Suprapubic skin (tissue), 4 donors: ENCODE measurements at places on chromosomes 16 and 17. TPM values are rescaled to one million over a fixed set of nuclear protein-coding genes. Genes with fewer than 3 reads are reported as not detected.

DNA sequence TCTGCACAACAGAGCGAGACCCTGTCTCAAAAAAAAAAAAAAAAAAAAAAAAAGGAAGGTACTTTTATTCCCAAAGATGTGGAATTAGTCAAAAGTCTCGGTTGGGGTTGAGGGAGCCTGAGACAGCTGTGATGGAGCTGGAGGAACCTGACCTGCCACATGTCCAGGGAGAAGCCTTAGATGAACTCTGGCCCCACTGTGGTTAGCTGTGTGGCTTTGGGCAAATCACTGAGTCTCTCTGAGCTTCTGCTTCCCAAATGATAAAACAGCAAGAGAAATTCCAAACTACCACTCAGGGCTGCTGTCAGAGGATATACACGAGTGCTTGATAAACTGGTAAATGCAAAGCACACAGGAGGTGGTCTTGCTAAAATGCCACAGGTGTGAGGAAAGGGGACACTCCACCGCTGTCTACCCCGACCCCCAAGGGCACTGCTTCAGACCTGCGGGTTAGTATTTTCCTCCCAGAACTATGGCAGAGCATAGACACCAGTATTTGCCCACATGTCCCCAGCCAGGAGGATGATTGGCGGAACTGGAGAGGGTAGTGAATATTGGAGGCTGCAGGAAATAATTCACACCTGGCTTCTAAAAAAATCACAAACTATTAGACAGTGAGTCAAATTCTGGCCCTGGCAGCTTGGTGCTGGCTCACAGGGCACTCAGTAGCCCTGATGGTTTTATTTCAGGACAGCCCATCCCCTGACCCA lies 14.7 kb downstream of the DRC3 start:
- no peak for DNase-seq

GRCh38 chr17:51720439-51720838 lies 438.1 kb downstream of the CA10 start:
- DNase-seq: no peak

GRCh38 chr17:57818066-57818465 lies 31.8 kb downstream of the MRPS23 start:
- DNase-seq: no peak

- DNase-seq: no peak
These were observed 5.0 kb downstream of the NFE2L1 start for GRCh38 chr17:48052956-48053757.

DNA sequence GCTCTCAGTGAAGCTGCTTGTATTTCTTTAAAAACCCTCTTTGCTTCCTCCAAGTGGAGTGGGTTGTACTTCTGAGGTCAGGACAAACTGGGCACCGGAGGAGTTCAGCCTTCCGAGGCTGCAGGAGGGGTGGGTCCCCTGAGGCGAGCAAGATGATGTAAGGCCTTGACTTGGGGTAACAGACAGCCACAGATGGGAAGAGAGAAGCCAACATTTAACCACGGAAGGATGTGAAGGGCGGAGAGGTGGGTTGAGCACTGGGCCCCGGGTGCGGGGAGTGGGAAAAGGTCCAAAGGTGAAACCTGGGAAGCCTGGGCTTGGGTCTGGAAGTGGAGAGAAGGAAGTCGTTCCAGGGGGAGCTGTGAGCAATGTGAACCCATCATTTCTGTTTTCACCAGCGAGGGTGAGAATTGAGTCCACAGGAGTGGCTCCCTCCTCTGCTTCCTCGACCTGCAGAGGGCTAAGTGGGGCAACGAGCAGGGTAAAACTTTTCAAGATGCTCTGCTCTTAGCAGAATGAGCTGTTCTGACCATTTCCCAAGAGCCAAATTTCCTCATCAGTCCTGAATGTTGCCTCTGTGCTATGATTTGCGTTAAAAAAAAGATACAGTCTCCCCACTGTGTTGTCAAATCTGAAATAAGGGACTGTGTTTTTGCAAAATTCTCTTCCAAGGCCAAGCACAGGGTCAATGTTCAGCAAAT lies 137.7 kb upstream of the CRHR1 start:
- DNase-seq: no peak

DNA sequence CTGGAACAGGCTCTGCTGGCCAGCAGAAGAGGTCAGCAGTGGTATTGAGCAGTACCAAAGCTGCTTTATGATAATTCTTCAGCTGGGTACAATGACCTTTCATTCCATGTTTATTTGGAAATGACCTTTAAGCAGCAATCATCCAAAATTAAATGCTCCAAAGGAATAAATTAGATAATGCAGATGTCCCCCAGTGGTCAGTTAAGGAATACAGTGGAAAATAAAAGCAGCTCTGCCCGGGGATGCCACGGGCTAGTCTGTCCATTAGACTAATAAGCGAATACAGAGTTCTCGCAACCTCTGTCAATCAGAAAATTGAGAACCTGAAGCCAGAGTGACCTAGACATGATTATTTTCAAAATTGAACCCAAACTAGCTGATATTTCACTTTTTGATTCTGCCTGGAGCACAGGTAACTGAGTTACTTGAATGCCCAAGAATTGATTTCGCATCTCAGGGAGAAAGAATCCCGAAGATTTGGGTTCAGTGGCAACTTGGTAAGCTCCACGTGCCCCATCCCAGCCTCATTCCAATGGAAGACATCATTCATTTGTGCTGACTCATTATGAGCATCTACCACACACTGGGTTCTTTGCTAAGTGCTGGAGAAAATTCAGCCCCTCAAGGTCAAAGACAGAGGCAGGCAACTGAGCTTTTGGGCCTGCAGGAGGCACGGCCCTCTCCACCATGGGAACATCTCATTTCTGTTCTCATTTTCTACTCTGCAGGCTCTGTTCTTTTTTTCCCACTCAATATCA lies 34.4 kb upstream of the SLC39A11 start:
- DNase-seq: no peak

DNA sequence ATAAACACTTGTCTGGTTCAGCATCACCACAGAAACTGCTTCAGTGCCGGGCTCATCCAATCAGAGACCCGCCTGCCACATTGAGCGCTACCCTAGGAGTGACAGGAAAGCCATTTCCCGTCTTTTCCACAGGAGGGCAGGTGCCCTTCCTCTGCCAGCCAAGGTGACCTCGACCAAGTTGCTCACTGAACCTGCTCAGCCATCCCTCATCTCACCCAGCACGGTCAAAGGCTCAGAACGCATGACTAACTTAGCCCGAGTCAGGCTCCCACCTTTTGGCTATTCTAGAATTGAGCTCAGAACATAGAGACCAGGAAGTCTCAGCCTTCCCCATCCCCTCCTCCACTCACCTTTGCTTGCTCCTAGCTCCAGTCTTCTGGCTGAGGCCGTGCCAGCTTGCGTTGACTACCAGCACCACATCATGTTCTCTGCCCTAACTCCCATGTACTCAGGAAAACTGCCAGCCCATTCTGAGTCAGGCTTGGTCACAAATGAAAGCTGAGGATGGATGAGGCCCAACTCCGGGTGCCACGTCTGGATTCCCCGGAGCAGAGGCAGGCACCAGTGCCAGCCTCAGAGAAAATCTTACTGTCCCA lies 15.6 kb downstream of the MRPS23 start:
- DNase-seq: no peak

GRCh38 chr17:42857389-42857788 lies 6.4 kb downstream of the AOC3 start:
- no peak for DNase-seq

DNA sequence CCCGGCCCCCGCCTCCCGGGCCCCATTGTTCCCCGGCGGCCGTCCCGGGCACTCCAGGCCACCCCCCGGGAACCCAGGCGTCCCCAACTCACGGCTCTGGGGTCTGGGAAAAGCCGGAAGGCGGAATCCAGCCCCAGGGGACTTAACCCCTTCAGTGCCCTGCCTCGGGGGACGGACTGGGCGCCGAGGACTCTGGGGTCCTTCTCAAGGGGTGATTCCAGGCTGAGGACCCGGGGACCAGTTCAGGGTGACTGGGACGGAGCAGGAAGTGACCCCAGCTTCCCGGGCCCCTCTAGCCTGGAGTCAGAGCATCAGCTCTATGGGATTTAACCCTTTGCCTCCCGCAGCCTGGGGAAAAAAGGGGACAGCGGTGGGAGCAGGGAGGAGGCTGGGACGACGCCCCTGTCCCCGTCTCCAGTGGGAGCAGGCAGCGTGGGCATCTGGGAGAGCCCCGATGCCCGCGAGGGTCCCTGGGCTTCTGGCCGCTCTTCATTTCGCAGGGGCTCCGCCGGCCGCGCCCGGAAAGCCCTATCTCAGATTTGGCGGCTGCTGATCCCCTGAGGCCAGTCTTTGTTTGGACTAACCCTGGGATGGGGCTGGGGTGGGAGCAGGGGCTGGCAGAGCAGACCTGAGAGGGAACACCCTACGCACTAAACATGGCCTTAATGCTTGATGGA lies at the start of gene ZNF629:
Gene ZNF629 (minus strand): TSS at position 270 of the 677 bp plus-strand sequence. CDS start 2,723 bp downstream, outside the sequence.
- DNase-seq: no peak

- no peak for DNase-seq
These were observed 20.7 kb upstream of the GLG1 start for GRCh38 chr16:74627506-74628220.

DNA sequence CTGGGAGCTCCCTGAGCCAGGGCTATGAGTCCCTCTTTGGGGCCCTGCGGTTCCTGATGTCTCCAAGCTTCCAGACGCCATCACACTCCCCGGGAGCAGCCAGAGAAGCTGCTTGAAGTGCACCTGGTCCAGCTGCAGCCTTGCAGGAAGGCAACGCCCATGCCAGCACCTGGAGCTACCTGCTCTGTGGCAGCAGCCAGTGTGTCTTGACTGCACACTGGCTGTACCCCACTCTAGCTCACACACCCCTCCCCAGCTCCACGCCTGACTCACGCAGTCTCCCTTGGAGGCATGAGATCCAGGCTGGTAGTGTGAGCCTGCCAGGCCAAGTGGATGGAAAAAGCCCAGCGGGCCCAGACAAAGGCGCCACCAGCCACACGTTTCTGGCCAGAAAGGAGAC lies 63.3 kb downstream of the USP32 start:
- no peak for DNase-seq

GRCh38 chr17:6506679-6507231 lies 49.6 kb downstream of the PITPNM3 start:
- DNase-seq: no peak

GRCh38 chr17:40916366-40916765 lies 21.1 kb downstream of the KRT23 start:
- DNase-seq: no peak

- DNase-seq: peak; percentile 93
These were observed 13.7 kb downstream of the RARA start for GRCh38 chr17:40322358-40323315.

- DNase-seq: no peak
These were observed 1.2 kb upstream of the CDC6 start for GRCh38 chr17:40286473-40286872.

DNA sequence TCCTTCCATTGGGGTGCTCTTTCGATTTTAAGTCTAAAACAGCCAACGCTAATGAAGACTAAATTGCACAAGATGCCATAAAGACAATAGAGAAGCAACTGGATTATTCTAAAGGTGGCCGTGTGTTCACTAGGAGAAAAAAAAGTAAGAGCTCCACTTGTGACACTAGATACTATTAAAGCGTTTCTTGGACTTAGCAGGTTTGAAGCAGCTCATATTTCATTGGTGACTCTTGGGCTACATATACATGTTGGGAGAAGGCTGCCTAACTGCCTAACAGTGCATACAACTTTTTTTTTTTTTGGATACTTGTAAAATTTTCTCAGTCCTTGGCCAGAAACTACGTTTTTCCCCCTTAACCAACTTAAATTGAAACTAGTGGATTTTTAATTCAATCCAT lies 111.8 kb upstream of the NOG start:
- no peak for DNase-seq

DNA sequence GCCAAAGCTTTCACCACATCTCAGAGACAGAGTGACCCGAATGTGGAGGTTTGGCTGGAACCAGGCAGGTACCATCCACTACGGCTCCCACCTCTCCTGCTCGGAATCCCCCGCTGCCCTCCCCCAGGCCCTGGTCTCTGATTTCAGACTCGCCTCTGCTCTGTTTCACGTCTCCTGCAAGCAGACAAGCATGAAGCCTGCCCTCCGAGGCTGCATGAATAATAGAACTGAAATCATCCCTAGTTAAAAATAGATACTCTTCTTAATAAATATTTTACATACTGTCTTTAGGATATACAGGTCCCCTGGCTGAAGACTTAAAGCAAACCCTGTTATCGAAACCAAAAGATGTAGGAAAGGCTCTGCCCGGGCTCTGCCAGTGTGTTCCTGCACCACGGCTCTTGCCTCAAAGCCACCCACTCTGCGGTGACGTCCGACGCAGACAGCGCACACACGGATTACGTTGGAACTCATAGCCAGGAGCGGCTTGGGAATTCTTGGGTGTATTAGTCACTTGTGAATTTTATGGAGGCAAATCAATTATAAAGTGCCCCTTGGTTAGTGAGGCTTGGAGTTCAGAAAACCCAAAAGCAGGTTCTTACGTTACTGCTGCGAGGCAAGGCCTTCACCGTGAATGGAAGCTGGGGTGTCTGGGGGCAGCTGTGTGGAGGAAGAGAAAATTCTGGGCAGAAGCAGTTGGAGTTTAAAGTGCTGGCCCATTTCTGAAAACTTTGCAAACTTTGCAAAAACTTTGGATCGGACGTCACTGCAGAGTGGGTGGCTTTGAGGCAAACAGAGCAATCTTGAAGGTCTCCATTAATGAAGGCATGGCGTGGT lies 25.6 kb upstream of the NPTX1 start:
- DNase-seq: peak; percentile 34

GRCh38 chr16:9099131-9099625 lies 7.7 kb downstream of the HAPSTR1 start:
- no peak for DNase-seq

DNA sequence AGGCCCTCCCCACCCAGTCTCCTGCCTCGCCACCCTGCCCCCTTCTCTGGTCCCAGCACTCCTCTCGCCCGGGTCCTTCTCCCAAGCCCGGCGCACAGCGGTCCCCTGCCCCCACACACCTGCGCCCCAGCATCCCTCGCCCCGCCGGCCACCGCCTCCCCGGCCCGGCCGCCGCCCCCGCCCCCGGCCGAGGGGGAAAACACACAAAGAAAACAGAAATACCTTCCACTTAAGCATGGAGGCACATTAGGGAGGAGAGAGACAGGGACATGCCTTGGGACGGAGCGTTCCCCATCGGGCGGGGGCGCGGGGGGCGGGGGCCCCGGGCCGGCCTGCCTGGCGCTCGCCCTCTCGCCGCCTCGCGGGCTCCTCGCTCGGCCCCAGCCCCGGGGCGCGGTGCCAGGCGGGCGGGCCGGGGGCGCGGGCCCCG lies 326 bp downstream of the SRCIN1 start:
- no peak for DNase-seq

The ZFPM1 gene
- 4.2 TPM for total RNA-seq

The BCL6B gene
- total RNA-seq: 1.8 TPM

The C16orf54 gene
- 1.1 TPM for total RNA-seq

The ROGDI gene
- 11.1 TPM for total RNA-seq

The TEX19 gene
- not detected for total RNA-seq

The SLC35G6 gene
- total RNA-seq: not detected

The CDK5R1 gene
- 3.5 TPM for total RNA-seq

The NKD1 gene
- total RNA-seq: 1.8 TPM

The KRT40 gene
- 0.98 TPM for total RNA-seq

The TEX14 gene
- 0.15 TPM for total RNA-seq

The IL17C gene
- not detected for total RNA-seq

The KRT33A gene
- total RNA-seq: 1.2 TPM
